ENCODE measurements at places on chromosomes 3 and 15.

- no peak for DNase-seq
Observed at GRCh38 chr3:46284981-46285683, 42.9 kb downstream of the CCR3 start.

DNA sequence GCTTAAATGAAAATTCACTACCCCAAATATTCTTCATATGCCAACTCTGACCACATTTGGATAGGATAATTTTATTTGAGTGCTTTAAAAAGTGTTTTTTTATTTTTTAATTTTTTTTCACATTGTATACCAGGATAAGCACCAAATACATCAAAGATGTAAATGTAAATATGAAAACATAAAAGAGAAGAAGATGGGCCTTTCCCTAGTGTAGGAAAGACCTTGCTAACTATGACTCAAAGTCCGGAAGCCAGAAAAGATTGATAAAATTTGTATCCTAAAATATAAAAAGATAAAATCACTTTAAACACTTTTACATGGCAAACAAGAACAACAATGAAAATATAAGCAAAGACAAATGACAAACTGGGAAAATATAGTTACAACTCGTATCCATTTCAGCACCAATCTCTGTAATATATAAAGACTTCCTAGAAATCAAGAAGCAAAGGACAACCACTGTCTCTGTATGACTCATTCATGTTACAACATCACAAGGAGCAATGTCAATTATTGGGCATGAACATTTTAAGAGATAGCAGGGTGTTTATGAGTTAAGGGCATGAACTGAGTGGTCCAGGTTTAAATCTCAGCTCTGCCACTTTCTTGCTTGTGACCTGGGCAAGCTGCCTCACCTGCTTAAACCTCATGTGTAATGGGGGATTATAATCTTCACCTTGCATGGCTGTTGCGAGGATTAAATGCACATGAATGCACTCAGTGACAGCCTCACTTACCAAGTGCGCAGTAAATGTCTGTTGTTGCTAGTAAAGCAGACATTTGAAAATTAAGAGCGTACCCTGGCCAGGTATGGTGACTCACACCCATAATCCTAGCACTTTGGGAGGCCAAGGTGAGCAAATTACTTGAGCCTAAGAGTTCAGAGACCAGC, 25.3 kb upstream of the ARHGEF3 start:
- no peak for DNase-seq

DNA sequence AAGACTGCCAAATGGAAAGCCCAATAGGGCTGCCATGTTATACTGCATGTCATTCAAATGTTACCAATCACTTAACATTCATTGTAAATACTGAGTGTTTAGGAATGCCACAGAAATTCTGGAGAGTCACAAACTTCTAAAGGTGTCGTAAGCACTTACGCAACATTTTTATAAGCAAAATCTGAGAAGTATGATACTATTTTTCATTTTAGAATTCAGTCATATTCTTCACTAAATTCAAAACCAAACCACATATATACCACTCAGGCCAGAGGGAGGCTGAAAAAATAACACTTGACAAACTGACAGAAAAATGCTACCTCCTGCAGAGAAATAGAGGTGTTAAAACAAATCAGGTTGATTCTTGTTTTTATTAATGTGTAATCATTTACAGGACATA, 89.8 kb downstream of the THBS1 start:
- no peak for DNase-seq

DNA sequence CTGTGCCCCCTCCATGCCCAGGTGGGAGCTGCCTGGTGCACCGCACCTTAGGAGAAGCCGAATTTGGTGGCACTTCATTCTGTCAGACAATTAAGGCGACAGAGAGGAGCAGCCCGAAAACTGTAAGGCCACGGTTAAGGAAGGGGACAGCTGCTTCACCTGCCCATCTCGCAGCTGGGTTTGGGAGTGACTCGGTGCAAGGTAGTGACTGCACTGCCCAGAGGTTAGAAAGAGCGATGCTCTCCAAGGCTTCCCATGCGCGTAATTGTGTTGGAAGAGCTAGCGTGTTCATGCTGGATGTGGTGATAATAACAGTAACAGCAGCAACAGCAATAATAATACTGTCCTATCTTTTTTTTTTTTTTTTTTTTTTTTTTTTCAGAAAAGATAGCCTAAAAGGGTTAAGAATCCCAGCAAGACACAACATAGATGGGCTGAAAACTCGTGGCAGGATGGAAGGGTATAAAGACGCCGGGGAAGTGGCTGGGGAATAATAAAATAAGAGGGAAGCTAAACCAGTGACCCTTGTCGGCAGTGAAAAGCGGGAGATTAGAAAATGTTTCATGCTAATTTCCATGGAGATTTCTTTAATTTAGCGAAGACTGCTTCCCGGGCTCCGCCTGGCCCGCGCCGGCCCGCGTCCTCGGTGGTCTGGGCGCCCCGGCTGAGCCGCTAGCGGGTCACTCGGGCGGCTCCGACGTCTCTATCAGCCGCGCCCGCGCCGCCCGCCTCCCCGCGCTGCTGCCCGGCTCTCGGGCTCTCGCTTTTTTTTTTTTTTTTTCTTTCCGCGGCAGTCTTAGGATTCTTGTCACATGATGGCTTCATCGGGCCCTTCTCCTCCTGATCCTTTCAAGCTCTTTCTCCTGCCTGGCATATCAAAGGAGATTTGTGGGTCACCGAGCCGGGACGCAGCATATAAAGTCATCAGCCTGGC, 617.1 kb downstream of the NR2F2 start:
- no peak for DNase-seq

- no peak for DNase-seq
Observed at GRCh38 chr3:51396401-51396800, 5.3 kb downstream of the RBM15B start.

DNA sequence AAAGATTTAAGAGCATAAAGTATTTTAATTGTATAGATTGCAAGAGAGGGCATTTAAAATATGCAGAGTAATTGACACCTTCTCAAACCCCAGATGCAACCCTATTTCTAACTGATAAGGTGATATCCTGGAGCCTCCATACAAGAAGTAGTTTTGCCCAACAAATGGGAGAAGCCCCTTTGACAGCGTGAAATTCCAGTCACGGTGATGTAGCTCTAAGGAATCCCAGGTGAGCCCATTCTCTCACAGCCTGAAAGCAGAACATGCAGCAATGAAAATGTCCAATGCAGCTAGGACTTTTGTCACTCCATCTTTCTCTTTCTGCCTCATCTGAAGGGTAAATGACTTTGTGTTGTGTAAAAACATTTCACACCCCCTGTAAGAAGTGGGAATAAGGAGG, 96.4 kb downstream of the TMEM212 start:
- no peak for DNase-seq

DNA sequence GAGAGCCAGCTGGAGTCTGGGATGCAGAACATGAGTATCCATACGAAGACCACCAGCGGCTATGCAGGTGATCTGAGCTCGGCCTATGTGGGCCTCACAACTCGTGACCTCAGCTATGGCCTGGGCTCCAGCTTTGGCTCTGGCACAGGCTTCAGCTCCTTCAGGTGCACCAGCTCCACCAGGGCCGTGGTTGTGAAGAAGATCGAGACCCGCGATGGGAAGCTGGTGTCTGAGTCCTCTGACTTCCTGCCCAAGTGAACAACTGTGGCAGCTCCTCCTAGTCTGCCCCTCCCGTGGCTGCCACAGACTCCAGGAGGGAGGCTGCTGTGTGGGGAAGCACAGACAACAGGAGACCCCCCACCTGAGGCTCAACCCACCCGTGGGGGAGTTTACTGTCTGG, 3.6 kb upstream of the KPNA4 start:
- no peak for DNase-seq

DNA sequence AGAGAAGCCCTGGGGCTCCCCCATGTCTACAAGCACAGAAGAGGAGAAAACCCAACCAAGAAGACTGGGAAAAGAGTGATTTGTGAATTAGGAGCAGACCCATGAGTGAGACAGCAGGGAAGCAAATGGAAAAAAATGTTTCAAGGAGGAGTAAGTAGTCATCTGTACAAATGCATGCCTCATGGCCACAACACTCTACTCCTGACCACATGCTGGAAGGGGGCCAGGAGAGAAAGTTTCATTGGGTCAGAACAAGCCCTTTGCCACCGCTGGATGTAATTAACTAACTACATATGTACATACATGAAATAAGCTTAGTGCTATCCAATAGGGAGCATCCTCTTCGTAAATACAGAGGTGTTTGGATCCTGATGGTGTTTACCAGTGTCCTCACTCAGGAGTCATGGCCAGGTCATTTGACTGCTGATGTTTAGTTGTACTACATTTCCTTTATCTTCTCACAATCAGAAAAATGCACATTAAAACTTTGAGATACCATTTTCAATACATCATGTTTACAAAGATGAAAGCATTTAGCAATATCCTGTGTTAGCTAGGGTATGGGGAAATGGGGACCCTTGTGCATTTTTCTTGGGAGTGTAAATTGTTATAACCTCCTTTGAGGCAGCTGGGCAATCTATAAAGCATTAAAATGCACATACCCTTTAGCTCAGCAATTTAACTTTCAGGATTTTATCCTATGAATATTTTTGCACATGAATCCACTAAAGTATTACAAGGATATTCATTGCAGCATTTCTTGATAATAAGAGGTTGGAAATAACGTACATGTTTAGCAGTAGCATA, 27.1 kb downstream of the CLRN1 start:
- DNase-seq = no peak

Measured in GM12878 (cell line).